ENCODE measurements at places on chromosomes 13 and 19.
A peak's percentile ranks its signal among the peaks of the same experiment; 100 is the strongest.

GRCh38 chr13:46633416-46633815, 80.4 kb downstream of the LRCH1 start:
- DNase-seq, result no peak

DNA sequence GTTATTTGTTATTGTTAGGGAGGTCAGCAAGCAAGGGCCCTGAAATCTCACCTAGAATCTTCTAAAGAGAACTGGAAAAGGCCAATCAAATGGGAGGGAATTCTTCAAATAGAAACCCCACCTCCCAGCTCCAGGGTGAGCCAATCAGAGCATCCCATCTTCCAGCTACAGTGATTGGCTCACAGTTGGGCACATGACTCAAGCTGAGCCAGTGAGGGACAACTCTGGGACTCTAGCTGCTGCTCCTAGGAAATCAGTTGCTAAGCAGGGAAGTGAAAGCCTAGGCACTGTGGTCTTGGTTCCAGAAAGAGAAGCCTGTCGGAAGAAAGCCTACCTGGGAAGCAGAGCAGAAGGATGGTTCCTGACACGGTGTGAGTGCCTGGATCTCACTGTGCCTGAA, 13.4 kb downstream of the TM6SF2 start:
- peak; percentile 38 for DNase-seq

GRCh38 chr19:19354932-19355331, 34.3 kb downstream of the MAU2 start:
- no peak for DNase-seq

GRCh38 chr13:51556740-51557139, 27.5 kb upstream of the WDFY2 start:
- no peak for DNase-seq

GRCh38 chr13:67135356-67135755, 94.8 kb downstream of the PCDH9 start:
- no peak for DNase-seq

GRCh38 chr13:49366841-49367240, 77.0 kb downstream of the CAB39L start:
- DNase-seq, result no peak

GRCh38 chr19:13404236-13404635, 102.0 kb downstream of the CACNA1A start:
- DNase-seq, result peak; percentile 30

- no peak for DNase-seq
Observed at GRCh38 chr13:63403733-63404132, 1988.1 kb upstream of the PCDH20 start.

- DNase-seq, result peak; percentile 73
Observed at GRCh38 chr19:12838182-12838885, at the start of gene MAST1. TSS of gene MAST1 (plus strand) at chr19:12838515. CDS start at chr19:12838573, 58 bp downstream.

DNA sequence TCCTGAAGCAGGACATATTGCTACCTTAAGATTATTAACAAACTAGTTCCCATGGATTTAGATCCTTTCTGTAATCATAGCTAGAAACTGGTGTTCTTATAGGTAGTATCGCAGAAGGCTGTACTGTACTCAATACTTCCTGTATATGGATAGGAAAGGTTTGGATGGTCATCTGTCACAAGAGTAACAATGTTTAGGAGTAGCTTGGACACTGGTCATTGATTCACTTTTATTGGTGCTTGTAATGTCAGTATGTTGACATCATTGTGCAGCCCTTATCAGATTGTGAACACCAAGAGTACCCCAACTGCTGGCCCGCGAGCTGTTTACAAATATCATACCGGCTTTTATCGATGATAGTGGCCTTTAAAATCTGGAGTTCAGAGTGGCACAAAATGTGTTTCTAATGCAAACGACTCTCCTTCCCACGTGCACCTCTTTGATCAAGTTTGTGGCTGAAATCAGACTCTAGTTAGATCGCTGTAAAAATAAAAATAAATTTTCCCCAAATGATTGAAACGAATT, 605 bp upstream of the CDK8 start:
- DNase-seq, result no peak

GRCh38 chr19:42269478-42270345, 660 bp downstream of the CIC start:
- DNase-seq, result no peak

DNA sequence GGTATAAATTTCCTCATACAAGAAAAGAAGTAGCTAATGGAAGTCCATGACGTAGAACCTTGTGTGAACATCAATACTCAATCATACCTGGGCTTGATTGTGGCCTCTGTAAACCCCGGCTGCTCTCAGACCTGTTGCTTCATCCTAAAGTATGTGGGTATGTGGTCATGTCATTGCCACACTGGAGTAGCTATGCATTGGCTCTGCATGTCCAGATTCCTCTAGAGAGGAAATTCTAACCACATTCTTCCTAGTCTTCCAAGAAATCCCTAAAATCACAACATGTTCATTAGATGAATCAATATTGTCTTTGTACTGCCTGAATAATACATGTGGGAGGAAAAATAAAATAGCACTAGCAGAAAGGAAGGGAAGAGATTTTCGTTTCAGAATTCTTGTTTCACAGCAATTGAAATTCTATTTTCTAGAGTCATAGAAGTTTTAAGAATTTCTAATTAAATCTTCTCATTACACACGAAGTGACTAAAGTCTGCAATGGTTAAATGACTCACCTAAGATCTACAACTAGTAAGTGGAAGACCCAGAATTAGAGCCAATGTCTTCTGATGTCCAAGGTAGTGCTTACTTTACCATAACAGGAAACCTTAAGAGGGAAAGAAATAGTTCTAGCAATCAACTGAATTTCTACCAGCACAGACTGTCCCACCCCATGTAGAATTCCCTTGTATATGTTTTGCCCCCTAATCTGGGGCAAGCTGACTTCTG, 28.0 kb downstream of the RXFP2 start:
- DNase-seq, result no peak

GRCh38 chr13:30479154-30479882, 13.6 kb upstream of the HMGB1 start:
- no peak for DNase-seq

GRCh38 chr13:102846261-102847015, 606 bp downstream of the ERCC5 start:
- DNase-seq, result peak; percentile 52

DNA sequence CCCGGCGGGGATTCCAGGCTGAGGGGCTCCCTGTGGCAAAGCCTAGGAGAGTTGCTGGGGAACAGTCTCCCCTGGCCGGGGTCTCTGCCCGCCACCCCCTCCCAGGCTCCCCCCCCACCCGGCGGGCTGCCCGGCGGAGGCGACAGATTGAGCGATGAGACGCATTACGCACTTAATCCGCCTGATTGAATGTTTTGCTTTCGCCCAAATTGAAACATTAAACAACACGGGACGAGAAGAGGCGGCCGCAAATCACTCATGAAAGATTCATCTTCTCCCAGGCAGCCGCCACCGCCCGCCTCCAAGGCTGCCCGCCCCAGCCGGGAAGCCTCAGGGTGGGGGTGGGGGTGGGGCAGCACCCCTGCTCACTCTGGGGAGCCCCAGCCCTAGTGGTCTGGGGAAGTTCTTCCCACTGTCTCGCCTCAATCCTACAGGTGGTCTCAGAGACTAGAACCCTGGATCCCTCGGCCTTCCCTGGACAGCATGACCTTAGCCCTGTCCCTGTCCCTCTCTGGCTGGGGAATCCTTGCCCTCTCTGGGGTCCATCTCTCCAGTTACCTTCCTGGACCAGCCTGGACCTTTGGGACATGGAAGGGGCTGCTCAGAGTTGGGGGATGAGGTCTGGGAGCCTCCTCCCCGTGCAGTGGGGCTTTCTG, 7.6 kb upstream of the ERFL start:
- no peak for DNase-seq

DNA sequence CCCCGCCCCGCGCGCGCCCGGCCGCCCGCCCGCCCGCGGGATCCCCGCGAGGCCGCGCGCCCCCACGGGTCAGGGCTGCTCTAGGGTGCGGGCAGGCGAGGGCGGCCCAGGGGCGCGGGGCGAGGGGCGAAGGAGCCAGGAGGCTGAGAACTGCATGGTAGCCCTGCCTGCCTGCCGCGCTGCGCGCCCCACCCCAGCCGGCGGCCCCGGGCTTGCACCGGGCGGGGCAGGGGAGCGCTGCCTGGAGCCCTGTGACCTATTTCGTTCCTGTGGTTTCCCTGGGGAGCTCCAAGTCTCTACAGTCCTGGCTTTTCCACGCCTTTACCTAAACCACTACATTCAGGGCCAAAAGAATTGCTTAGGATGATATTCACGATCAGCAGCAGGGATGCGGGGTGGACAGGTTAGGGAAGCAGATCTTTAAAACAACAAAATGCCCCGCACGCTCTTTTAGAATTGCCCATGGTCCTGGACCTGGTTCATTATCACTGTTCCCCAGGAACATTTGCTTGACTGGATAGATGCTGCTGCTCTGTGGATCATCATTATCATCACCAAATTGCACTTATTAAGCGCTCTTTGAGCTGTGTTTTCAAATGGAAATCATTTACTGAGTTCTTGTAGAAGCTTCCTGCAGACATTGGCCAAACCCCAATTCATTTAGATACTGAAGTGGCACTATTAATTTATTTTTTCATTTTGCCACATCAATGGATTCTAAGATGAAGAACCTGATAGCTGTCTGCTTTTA, 421 bp upstream of the GPR12 start:
- DNase-seq, result peak; percentile 65

DNA sequence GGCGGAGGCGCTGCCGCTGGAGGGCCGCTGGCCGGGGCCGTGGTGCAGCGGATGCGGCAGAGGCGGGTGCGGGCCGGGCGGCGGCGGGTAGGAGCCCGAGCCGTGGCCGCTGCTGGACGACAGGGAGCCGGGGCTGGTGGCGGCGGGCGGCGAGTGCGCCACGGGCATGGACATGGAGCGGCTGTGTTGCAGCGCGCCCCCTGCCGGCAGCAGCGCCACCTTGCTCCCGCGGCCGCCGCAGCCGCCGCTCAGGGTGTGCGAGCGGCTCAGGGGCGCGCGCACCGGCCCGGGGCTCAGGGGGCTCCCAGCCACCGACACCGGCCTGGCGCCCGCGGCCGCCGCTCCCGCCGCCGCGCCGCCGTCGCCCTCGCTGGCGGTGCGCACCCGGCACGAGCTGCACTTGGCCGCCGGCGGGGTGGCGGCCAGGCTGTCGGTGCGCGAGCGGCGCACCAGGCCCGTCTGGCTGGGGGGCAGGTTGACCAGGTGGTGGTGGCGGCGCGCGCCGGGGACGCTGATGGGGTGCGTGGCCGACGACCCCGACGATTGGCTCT, 1.7 kb downstream of the IRS2 start:
- peak; percentile 83 for DNase-seq

DNA sequence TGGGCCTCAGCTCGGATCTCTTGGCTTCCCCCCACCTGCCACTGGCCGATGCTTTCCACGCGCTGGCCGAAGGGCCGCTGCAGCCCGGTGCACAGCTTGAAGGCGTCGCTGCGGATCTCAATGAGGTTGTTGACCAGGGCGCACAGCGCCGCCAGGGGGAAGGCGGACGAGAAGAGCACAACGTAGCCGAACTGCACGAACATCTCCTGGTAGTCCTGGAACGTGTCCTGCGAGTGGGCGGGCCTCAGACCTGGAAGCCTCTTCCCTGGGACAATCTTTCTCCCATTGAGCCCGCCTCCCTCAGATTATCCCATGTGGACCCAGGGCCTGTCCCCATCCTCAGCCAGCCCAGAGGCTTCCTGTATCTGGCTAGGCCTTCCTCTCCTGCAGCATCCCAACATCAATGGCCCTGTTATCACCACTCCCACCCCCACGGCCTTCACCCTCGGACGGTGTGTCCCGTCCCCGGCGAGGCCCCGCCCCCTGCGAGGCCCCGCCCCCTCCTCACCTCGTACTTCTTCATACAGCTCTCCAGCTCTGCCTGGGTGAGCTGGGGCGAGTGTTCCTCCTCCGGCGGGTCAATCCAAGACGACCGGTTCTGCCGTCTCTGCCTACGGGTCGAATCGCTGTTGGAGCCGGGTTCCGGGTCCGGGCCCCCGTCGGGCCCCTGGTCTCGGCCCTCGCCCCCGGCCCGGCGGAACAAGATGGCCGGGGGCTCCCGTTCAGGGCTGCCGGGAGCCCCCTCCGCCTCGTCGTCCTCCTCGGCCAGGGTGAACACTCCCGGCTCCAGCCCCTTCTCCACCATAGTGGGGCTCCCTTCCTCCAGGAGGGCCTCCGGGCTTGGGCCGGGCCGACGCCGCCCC, 6.8 kb downstream of the ANO8 start:
- DNase-seq, result peak; percentile 94

DNA sequence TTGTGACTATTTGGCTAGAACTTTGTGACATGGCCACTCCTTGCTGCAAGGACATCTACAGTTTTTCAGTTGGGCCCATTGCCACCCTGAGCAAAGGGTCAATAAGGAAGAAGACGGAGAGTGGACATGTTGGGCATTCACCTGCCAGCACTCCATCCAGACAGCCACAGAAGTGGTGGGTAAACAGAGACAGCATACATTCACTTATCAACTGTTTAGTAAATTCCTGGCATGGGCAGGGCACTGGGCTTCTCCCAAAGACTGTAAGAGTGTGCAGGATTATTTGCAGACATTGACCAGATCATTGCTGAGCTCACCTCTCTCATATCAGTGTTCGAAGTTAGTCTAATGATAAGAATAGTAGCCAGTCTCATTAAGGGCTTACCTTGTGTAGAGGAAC, 29.2 kb downstream of the SIPA1L3 start:
- DNase-seq, result no peak

Data from NCI-H146 (cell line).